ENCODE measurements at places on chromosomes 2 and 18. TPM values are rescaled to one million over a fixed set of nuclear protein-coding genes. Genes with fewer than 3 reads are reported as not detected.
A peak's percentile ranks its signal among the peaks of the same experiment; 100 is the strongest.

DNA sequence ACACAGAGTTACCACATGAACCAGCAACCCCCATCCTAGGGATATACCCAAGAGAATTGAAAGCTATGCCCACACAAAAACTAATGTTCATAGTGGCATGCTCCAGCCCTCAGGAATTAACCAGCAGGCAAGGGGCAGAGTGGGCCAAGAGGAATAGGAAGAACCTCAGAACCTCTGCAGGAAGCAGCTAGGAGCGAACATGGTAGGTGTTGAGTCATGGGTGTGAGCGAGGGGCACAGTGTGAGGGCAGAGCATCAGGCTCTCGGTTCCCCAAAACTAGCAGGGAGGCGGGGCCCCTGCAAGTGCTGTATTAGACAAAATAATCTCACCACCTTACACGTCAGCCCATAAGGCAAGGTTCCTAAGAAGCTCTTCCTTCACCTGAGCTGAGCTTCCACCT is 5.6 kb upstream of the RUFY4 start:
- no peak overlapping the region for H3K27ac ChIP-seq
- DNase-seq: no peak
- no peak overlapping the region for H3K4me3 ChIP-seq
- H3K36me3 ChIP-seq: no peaks in the 10 kb centered on the region

The TMEM131 gene
- 20.9 TPM for total RNA-seq

The VWA3B gene
- total RNA-seq: not detected

- no peak for DNase-seq
- no peaks in the 10 kb centered on the region for H3K4me1 ChIP-seq
- no peaks in the 10 kb centered on the region for H3K27me3 ChIP-seq
Measured at GRCh38 chr2:3644246-3644525, 13.8 kb upstream of the ALLC start.

DNA sequence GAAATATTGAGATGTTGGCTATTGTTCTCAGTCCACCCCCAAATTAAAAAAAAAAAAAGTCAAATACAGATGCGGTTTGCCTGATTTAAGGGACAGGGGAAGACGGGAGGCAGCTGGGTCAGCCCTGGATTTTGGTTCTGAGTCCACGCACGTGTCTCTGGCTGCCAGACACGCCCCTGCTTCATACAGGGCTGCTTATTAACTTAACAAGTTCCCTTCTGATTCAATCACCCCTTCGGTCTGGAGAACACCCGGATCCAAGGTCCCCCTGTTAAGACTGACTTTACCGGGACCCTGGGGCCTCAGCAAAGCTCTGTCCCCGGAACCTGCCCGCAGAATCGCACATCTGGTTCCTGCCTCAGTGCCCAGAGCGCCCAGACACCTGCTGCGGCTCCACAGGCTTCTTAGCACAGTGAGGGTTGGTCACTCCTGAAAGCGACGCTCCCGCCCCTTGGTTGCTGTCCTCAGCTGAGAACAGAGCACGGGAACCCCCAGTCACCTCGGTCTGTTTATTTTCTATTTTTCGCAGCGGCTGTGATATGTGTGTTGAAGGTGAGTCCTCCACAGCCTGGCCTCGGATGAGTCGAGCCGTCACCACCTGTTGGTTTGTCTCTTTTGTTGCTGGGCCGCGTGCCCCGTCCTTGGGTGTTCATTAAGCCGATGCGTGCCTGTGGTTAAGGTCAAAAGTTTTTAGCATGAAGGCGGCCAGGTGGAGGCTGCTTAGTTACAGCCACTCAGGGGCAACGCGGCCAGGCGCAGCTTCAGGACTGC is 57.2 kb downstream of the RTP5 start:
- no peak overlapping the region for H3K4me3 ChIP-seq
- no peaks in the 10 kb centered on the region for H3K27me3 ChIP-seq
- no peaks in the 10 kb centered on the region for H3K4me1 ChIP-seq
- peak; percentile 33 for DNase-seq
- no peak overlapping the region for H3K27ac ChIP-seq

- DNase-seq: peak; percentile 87
- no peaks in the 10 kb centered on the region for H3K27me3 ChIP-seq
- no peak overlapping the region for H3K4me3 ChIP-seq
- H3K4me1 ChIP-seq: no peaks in the 10 kb centered on the region
- H3K27ac ChIP-seq: no peak overlapping the region
Measured at GRCh38 chr2:119641562-119642258, 37.3 kb upstream of the TMEM177 start.

The STAM2 gene
- total RNA-seq: 14.2 TPM

GRCh38 chr2:20443276-20443920 is 3.5 kb upstream of the RHOB start:
- peaks cover 8% of the 10 kb centered on the region for H3K27me3 ChIP-seq
- H3K4me3 ChIP-seq: no peak overlapping the region
- no peak overlapping the region for H3K27ac ChIP-seq
- no peak for DNase-seq
- H3K4me1 ChIP-seq: peaks cover 3% of the 10 kb centered on the region

The CD28 gene
- total RNA-seq: not detected

The SERPINB3 gene
- total RNA-seq: 1.7 TPM

The BOLL gene
- not detected for total RNA-seq

DNA sequence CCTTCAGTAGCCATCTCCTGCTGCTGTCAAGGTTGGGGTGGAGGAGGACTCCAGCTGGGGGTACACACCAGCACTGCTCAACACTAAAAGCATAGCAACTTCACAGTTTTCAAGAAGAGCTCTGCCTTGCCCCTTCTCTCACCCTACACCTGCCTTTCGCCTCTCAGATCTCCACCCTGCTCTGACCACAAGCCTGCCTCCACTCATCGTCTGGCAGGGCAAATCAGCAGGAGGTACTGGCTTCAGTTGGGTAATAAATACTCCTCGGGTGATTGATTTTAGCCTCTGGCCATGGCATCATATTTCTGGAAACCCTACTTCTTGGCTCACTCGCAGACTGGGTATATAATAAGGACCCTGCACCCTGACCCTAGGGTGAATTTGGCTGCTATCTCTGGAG is 3.1 kb upstream of the PRKAG3 start:
- no peak overlapping the region for H3K27ac ChIP-seq
- H3K27me3 ChIP-seq: no peaks in the 10 kb centered on the region
- H3K4me3 ChIP-seq: no peak overlapping the region
- no peaks in the 10 kb centered on the region for H3K36me3 ChIP-seq

The TEKT4 gene
- total RNA-seq: not detected

DNA sequence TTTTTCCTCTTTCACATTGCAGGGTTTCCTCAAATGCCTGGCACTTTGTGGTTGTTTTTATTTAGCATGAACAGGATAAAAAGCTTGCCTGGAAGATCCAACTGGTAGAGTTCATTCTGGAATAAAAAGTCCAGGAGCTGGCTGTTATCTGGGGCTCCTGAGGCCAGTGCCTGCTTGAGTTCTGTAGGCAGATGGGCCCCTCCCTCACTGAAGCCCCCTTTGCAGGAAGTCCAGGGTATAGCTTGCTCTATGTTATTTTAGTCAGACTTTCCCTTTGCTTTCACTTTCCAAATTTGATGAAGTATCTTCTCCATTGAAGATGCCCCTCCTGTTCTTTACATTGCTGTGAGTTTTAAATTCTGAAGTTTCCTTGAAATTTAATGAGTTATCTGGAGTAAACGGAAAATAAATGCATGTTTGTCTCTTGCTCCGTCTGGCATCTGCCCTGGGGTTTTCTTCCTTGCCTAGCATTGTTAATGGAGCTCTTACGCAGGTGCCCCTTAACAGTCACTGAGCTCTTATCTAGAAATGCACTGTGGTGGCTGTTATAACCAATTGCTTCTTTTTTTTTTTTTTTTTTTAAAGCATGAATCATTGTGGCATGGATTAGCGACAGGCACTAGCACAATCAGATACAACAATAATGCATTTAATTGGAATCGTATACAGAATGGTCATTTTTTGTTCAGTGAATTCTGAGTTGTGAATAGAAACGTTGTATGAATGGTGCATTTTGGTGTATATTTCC is 27.0 kb upstream of the LPIN1 start:
- H3K4me3 ChIP-seq: no peak overlapping the region
- H3K36me3 ChIP-seq: no peaks in the 10 kb centered on the region
- no peaks in the 10 kb centered on the region for H3K4me1 ChIP-seq
- DNase-seq: no peak
- H3K27ac ChIP-seq: no peak overlapping the region

DNA sequence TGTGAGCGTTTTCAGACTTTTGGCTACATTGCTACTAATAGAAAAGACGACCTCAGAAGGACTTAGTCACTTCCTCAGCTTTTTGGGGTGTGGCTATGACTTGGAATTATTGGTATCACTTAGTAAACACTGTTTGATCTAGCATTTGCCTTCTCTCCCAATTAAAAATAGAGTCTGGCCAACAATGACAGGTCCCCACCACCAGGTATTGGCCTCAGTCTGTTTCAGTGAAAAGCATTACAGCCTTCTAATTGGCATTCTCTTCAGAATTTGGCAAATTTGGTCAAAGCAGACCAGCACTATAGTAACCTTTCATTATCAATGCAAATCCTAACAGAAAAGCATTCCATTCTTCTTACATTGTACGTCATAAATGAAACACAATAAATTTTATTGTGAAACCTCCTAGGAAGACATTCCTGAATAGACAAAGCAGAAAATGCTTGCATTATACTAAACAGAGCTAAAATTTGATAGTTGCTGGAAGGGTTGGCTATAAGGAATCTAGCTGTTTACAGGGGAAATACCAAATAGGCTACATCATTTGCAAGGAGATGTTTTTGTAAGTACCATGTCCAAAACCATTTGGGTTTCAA is 613.9 kb downstream of the IRS1 start:
- no peak overlapping the region for H3K27ac ChIP-seq
- H3K36me3 ChIP-seq: no peaks in the 10 kb centered on the region
- H3K4me3 ChIP-seq: no peak overlapping the region

- H3K4me1 ChIP-seq: no peaks in the 10 kb centered on the region
- DNase-seq: no peak
- H3K36me3 ChIP-seq: no peaks in the 10 kb centered on the region
- H3K27me3 ChIP-seq: no peaks in the 10 kb centered on the region
- H3K27ac ChIP-seq: no peak overlapping the region
- no peak overlapping the region for H3K4me3 ChIP-seq
Measured at GRCh38 chr2:45857275-45857609, 205.8 kb downstream of the PRKCE start.

The PDE11A gene
- total RNA-seq: 0.13 TPM

DNA sequence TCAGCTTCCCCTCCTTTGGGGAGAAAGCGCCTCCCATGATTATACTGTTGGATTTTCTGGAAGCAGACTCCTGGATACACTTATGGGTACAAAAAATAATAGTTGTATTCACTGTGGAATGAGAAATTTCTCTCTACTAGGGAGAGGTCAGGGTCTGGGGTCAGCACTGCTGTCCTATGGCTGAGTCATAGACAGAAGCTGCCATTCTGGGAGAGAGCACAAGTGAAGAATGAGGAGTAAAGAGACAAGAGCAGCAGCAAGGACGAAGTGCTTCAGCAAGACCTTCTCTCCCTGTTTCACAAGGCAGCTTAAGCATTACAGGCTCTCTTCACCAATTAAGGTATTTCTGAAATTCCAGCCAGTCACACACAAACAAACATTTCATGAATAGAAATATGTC is 10.1 kb upstream of the UNC80 start:
- DNase-seq: no peak
- peaks cover 55% of the 10 kb centered on the region for H3K27me3 ChIP-seq
- no peak overlapping the region for H3K4me3 ChIP-seq
- no peaks in the 10 kb centered on the region for H3K36me3 ChIP-seq

DNA sequence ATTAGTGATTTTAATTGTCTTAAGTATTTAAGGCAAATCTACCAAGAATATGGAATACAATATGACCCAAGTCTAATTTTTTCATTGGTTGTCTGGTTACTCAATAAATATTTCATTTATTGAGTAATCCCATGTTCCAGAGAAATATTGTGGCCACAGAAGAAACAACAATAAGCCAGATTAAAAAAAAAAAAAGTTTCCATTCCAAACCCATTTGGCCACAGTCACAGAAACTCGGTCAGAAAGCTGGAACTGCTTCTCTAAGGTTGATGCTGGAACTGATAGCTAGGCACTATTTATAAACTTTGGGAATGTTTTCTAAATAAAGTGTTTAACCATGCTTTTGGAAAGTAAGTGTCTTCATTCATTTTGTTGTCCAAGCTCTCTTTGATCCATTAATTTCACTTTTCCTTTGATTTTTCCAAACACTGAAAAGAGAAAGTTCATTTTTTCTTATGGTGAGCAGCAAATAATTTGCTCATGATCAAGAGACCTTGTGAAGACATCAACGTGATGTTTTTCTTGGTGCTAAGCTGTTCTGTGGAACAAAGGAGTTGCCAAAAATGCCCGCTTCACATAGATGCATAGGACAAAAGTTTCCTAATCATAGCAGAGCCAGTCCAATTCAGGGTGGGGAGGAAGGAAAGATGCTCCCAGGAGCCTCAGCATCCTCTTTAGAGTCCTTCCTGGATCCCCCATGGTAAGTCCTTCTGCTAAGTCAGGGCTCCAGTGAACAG is 72.1 kb upstream of the CCBE1 start:
- no peak overlapping the region for H3K27ac ChIP-seq
- H3K4me1 ChIP-seq: no peaks in the 10 kb centered on the region
- no peak for DNase-seq
- H3K4me3 ChIP-seq: no peak overlapping the region

The ATP6V1C2 gene
- total RNA-seq: 1.2 TPM

The MOGAT1 gene
- total RNA-seq: not detected

DNA sequence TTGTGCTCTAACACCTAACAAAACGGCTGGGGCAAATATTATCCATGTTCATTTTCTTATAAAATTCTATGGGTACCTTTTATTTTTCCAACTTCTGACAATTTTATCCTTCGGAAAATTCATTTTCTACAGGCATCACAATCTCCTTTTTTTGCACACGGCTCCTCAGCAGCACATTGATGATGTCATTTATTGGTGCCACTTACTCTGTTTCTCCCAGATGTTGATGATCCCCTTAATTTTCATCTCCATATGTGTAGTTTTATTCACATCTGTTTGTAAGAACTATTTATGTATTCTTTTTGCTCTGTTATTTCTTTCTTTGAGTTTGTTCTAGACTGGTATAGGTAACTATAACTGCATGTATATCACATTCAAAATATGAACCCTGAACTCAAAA is 1660.8 kb upstream of the DDX18 start:
- no peaks in the 10 kb centered on the region for H3K36me3 ChIP-seq
- H3K4me1 ChIP-seq: no peaks in the 10 kb centered on the region
- no peak for DNase-seq
- peaks cover 19% of the 10 kb centered on the region for H3K27me3 ChIP-seq

The RAPGEF4 gene
- total RNA-seq: 1.4 TPM

GRCh38 chr18:21389283-21389682 is 147.3 kb downstream of the GREB1L start:
- DNase-seq: no peak
- H3K36me3 ChIP-seq: no peaks in the 10 kb centered on the region
- no peak overlapping the region for H3K27ac ChIP-seq
- H3K4me3 ChIP-seq: no peak overlapping the region
- peaks cover 40% of the 10 kb centered on the region for H3K27me3 ChIP-seq
- no peaks in the 10 kb centered on the region for H3K4me1 ChIP-seq

GRCh38 chr2:55761526-55761925 is 67.9 kb upstream of the PNPT1 start:
- H3K36me3 ChIP-seq: no peaks in the 10 kb centered on the region
- DNase-seq: no peak
- no peaks in the 10 kb centered on the region for H3K4me1 ChIP-seq
- no peaks in the 10 kb centered on the region for H3K27me3 ChIP-seq
- H3K4me3 ChIP-seq: no peak overlapping the region

GRCh38 chr2:236984046-236984445 is 101.6 kb upstream of the COPS8 start:
- H3K27me3 ChIP-seq: no peaks in the 10 kb centered on the region
- H3K4me3 ChIP-seq: no peak overlapping the region
- no peak overlapping the region for H3K27ac ChIP-seq
- H3K4me1 ChIP-seq: no peaks in the 10 kb centered on the region
- DNase-seq: no peak
- peaks cover 13% of the 10 kb centered on the region for H3K36me3 ChIP-seq

All from H9 (cell line).